ENCODE measurements at places on chromosomes 16 and 17.

- DNase-seq: peak; percentile 18
Observed at GRCh38 chr17:77462553-77463497, 322.1 kb downstream of the SEC14L1 start.

DNA sequence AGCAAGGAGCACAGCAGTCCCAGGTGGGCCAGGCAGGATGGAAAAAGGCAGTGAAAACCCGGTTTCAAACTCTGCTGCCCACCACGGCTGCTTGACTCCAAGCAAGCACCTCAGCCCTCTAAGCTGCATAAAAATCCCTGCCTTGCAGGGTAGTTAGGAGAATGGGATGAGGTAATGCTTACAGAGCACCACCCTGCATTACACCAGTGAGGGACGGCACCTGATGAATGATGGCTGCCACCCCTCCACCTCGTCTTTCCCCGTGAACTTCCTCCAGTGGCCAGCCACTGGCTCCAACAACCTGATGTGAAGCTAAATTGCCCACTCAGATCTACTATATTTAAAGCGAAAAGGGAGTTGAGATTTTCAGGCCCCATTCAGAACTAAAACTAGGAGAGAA lies 21.3 kb downstream of the MIEF2 start:
- DNase-seq: no peak

- DNase-seq: peak; percentile 53
Observed at GRCh38 chr16:68893710-68894705, 50.7 kb downstream of the TANGO6 start.

DNA sequence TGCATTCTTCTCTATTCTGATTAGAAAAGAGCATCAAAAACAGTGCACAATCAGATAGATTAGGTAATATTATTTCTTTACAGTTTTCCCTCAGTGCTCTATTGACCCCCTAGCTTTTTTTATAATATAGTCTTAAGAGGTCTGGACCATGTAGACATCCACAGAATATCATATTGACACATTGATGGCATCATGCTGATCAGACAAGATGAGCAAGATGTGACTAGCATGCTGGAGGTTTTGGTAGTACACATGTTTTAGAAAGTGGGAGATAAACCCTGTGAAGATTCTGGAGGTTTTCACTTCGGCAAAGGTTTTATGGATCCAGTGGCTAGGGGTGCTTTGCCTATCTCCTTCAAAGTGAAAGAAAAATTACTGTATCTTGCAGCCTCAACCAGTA lies 2.8 kb upstream of the ABCA8 start:
- DNase-seq: no peak

GRCh38 chr17:37098910-37099664 lies 150.3 kb downstream of the AATF start:
- DNase-seq: no peak

DNA sequence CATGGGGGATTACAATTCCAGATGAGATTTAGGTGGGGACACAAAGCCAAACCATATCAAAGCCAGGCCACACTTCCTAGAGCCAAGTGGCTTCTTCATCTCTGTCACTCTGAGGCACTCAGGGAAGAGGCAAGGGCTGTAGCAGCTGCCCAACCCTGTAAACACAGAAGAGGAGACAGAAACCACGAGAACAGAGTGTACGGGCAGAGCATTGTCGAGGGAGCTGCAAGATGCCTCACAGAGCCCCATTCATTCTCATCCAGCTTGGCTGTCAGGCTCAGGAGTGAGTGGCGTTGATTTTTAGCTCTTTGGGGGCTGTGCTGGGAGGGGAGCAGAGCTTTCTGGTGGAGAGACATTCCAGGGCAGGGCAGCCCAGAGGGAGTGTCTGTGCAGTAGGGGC lies 117.2 kb upstream of the SALL1 start:
- no peak for DNase-seq

GRCh38 chr16:22726868-22727267 lies 87.1 kb upstream of the HS3ST2 start:
- DNase-seq: no peak

- DNase-seq: no peak
Observed at GRCh38 chr17:29682054-29682453, 59.3 kb upstream of the CORO6 start.

DNA sequence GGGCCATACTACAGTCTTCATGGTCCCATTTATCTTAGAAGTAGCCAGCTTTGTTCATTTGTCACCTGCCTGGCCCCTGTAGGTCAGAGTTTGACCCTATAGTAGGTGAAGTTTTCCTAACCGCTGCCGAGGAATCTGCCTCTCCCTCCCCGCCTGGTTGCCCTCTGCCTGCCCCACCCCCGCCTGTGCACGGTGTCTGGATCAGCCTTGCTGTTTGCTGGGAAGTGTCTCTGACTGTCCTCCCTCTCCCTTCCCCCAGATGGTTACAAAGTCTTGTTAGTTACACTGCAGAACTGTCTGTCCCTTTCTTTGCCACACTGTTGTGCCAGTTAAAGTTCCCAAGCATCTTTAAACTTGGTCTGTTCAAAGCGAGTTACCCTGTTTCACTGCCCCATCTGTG lies 5.7 kb downstream of the UBFD1 start:
- DNase-seq: no peak

DNA sequence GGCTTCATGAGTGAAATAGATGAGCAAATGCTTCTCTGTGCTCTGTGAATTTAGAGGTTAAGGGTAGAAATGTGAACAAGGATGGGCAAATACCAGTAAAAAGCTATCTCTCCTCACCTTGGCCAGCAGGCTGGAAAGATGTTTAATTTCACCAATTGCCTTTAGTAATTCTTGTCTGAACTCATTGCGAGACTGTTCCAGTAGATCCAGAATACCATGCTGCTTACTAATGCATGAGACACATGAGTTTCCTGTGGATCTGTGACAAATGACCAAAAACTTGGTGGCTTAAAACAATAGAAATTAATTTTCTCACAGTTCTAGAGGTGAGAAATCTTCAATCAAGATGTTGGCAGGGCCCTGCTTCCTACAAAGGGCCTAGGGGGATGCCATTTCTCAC lies 9.3 kb upstream of the ZNF624 start:
- no peak for DNase-seq

DNA sequence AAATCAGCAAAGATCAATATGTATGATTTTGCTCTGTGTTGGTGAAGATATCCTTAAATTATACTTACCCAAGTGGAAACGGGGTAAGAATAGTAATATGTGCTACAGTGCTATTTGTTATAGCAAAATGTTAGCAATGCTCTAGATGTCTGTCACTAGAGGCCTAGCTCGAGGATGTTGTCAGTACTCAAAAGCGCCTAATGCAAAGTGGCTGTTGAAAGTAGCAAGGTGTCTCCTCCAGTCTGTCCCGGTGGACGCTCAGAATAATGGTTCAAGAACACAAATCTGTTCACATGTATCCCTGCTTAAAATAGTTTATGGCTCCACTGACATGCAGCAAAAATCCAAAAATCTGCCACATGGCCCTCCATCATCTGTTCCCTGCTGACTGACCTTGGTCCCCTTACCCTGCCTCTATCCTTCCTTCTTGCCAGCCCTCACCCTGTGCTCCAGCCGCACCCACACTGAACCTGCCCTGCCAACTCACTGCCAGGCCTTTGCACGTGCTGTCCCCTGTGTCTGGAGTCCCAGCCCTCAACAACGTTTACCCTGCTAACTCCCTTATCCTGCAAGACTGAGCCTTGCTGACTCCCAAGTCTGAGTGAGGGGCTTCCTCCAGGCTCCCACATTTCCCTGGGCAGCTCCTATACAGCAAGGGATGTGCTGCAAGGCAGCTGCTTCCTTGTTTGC lies 9.6 kb upstream of the RNF112 start:
- DNase-seq: no peak

DNA sequence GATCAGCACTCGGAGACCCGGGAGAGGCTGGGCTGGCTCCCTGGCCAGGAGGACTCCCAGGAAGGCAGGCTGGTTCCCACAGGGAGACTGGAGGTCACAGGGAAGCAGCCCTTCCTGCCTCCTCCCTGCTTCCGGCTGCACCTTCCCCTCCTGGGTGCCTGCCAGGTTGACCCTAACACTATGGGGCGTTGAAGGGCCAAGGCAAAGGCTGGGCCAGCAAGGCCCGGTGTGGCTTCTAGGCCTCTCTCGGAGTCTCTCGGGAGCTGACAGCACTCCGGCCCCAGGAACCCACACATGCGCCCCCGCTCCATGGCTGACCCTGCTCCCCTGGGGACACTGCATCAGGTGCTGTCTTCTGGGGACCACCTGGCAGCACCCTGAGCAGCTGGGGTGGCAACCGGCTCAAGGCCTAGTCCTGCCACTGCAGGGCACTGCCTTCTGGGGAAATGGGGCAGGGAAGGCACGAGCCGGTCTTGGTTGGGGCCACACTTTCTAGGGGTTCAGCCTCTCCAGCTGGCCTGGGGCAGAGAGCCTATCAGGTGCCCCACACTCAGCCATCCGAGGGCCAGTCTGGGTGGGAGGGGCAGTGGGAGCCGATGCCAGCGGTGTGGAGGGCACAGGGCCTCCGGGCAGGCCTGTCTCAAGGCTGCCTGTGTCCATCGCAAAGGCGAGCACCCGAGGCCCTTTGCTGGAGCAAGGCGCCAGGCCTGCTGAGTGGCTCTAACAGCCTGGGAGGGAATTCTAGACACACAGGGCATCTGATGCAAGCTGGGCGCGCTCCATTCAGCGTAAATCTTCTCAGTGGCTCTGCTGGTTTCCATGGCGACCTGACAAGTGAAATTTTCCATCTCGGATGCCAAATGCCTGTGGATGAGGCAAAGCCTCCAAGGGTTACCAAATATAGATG lies 5.6 kb upstream of the MTSS2 start:
- peak; percentile 93 for DNase-seq

GRCh38 chr17:73400915-73401545 lies 89.2 kb upstream of the CDC42EP4 start:
- no peak for DNase-seq

Measured in left hindlimb (tissue), 1 donor.